ENCODE measurements at places on chromosomes 13 and 19.

DNA sequence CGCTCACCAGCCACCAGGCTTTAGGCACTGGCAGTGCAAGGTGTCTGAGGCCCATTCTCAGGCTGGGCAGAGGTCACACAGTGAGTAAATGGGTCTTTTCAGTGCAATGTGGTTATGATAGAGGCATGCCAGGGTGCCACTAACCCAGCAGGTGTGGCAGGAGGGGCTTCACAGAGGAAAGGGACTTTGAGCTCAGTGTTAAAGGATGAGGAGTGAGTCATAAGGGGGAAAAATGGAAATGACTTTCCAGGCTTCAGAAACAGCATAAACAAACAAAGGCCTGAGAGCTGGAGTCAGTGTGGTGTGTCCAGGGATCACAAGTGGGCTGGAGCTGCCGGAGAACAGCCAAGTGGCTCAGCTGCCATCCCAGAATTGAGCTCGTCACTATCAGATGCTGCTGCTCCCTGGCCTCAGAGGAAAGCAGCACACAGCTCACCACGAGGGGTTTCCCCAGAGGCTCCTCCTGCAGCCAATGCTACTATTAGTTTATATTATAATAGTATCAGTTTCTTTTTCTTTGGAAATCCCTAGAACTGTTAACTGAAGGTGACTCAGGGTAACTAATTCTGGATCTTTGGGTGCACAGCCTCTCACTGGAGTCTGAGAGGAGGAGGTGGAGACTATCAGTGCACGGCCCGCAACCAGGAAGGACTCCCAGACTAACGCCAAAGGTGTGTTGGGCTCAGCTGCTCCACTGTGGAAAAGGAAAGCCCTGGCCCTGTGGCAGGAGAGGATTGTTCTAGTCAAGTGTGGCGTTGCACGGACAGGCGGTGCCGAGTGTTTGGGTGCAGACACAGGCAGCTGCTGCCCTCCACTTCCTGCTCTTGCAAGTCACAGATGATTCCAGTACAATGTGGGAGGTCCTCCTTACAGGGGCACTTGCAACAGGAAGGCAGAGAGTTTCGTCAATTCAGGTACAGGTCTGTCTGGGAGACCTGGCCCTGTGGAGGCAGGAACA, 39.5 kb downstream of the DHRS12 start:
- peak; percentile 46 for DNase-seq

DNA sequence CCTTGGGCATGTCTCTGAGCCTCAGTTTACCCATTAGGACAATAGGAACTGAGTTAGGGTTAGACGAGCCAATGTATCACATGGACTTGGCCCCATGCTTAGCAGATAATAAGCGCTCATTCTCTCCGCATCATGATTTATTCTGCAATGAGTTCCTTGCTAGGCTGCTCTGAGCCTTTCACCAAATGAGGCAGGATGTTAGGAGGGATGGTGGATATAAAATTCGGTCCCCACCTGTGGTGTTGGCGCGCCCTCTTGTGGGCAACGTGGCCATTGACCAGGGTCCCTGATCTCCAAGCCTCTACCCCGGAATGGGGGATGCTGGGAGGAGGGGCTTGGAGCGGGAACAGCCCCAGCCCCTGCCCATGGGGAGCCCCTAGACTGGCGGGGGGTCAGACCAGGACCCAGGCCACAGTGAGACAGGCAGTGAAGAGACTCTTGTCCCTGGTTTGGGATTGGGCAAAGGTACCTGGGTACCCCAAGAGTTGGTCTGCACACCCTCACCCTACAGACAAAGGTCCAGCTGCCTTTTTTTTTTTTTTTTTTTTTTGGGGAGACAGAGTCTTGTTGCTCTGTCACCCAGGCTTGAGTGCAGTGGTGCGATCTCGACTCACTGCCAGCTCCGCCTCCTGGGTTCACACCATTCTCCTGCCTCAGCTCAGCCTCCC, 43.9 kb downstream of the CERS4 start:
- peak; percentile 72 for DNase-seq

- DNase-seq = no peak
Observed at GRCh38 chr13:42279986-42280385, 8.0 kb downstream of the AKAP11 start.

DNA sequence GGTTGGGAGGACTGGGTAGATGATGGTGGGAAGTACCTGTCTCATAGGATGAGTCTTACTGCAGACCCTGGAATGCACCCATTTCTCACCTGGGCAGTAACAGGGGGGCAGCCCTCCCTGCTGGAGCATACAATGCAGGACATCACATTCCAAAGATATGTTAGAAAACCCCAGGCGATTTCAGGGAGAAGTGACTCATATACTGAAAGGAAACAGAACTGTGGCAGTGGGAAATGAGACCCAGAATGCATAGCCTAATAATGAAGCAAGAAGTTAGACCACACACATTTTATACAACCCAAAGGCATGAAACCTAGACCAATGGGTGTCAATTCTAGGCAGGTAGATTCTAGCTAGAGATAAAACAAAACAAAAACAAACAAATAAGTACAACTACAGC, 402.7 kb downstream of the IRS2 start:
- no peak for DNase-seq

GRCh38 chr19:11581740-11582139, 4.3 kb upstream of the ACP5 start:
- no peak for DNase-seq

- no peak for DNase-seq
Observed at GRCh38 chr13:80040196-80040980, 300.5 kb downstream of the SPRY2 start.

DNA sequence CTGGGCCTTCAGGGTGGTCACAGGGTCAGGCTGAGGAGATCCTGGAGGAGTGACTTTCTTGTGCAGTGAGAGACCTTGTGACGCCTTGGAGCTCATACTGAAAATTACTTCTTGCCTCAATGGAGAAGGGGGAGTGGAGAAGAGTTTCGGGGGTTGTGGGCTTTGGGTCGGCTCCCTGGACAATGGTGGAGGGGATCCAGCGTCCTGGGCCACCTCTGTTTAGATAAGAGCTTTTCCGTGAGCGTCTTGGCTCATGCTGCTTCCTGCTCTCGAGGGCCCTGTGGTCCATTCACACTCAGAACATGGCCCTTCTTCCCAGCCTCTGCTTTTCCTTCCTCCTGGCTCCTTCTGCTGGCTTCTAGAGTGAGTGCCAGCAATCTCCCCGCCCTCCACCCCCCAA, 81.9 kb downstream of the FLT1 start:
- no peak for DNase-seq

DNA sequence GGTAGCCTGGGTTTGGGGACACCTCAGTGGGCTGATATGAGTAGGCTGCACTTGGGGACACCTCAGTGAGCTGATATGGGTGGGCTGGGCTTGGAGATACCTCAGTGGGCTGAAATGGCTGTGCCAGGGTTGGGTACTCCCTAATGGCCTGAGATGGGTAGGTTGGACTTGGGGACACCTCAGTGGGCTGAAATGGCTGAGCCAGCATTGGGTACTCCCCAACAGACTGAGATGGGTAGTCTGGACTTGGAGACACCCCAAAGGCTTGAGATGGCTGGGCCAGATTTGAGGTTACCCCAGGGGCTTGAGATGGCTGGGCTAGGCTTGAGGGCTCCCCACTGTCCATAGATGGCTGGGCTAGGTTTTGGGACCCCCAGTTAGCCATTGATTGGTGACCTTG, 12.1 kb downstream of the IQCN start:
- no peak for DNase-seq

- DNase-seq = no peak
Observed at GRCh38 chr13:53839461-53839860, 810.8 kb downstream of the OLFM4 start.

DNA sequence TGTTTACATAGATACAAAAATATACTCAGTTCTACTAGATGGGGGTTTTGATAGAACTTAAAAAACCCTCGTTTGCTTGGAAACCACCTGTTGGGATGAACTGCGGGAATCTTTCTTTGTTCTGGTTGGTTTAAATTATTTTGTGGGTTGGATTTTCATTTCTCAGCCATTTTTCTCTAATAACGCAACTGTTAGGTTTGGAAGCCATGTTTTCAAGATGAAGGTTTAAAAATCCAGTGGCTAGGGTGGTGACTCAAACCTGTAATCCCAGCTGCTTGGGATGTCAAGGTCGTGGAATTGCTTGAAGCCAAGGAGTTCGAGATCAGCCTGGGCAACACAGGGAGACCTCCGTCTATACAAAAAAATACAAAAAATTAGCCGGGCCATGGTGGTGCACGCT, 1.6 kb downstream of the URI1 start:
- no peak for DNase-seq

DNA sequence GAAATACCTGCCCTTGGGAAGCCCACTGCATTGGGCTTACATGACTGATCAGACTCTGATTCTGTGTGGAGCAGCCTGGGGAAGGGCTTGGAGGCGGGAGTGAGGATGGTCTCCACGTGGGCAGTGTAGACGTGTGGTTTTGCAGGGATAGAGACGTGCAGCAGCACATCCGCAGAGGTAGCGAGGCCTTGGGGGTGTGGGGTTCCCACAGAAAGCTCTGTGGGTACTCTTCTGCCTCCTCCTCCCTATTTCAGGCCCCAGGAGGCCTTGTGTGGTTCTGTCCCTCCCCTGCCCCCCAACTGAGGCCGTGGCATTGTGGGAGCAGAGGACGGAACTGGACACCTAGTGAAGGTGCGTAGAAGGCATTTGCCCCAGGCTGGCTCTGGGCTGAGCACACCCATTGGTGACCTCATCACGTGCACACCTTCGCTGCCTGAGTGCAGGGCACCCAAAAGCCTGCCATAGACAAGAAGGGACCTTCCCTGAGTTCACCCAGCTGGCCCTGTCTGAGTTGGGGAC, 28.9 kb downstream of the PPP1R37 start:
- no peak for DNase-seq

DNA sequence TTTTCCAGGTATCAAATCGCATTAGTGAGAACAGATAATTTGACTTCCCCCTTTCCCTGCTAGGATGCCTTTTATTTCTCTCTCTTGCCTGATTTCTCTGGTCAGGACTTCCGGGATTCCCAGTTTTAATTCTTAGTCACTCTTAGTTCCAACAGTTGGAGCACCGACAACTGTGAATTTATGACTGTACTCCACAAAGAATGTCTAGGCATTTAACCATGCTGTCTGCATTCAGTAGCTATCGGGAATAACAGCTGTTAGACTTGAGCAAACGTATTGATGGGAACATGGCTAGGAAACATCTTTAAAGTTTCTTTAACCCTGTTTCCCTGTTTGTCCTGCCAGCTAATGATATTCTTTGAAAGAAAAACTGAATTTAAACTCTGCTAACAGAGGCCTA, 14.1 kb upstream of the SPACA7 start:
- DNase-seq = no peak

- no peak for DNase-seq
Observed at GRCh38 chr13:36431204-36432105, 840 bp upstream of the CCNA1 start.

- DNase-seq = no peak
Observed at GRCh38 chr19:46953955-46954501, 65.6 kb upstream of the NPAS1 start.

DNA sequence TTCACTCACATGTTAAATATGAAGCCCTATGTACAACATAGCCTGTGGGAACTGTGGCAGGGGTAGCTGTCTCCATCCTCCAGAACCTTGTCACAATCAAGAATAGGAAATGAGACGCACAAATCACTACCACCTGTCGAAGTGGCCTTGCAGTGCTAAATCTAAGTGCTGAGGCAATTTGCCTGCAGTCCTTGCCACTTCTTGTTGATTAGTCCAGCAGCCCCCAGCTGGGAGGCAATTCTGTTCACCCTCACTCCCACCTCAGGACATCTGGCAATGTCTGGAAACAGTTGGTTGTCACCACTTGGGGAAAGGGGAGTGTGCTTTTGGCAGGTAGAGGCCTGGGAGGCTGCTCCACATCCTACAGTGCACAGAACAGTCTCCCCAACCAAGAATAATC, 10.7 kb downstream of the RFX2 start:
- DNase-seq = no peak

- no peak for DNase-seq
Observed at GRCh38 chr19:43454031-43454430, 11.4 kb downstream of the LYPD3 start.

DNA sequence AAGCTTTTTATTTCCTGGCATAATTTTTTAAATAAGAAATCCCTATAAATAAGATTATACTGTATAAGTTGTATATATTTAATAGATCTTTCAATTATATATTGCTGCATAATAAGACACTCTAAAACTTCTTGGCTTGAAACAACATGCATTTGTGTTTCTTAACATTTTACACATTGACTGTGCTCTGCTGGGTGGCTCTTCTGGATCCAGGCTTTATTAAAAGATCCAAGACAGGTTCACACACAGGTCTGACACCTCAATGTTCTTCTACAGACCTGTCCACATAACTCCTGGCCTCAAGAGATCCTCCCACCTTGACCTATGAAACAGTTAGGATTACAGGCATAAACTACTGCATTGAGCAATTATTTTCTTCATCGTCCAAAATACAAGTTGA, 77.6 kb upstream of the PCDH17 start:
- DNase-seq = no peak

DNA sequence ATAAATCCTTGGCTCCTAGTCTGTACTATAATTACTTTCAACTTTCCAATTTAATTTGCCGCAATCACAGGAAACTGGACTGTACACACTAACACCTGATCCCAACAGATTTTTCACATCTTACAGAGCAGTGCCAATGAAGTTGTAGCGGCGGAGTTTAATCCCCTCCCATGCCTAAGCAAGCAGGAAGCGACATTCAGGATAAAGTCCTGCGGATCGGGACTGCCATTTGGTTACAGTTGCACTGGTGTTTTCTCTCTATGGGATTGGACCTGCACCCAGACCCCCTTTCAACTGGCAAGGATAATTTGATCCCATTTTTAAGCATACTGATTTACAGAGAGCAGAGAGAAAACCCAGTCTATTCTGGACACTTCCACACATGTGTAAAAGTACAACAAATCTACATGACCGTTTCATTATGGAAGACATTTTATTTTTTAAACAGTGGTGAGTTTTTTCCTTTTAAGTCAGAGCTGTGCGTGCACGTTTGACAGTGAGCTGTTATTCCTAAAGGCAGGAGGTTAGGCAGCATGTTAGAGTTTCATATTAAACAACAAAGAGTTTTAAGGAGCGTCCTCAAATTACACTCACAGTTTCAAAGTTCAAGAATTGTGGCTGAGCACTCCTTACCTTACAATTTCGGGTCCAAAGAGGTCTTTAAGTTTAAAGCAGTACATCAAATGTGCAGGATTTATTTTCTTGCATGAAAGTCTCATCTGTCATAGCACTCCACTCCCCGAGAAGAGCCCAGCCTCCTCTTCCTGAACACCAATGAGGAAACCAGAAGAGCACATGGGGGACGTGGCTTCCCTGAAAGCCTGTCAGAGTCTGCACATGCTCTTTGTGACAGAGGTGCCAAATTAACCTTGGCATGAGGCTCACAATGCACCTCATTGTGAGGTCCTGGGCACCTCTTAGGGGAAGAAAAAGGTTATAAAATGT, 141.6 kb upstream of the RFC3 start:
- DNase-seq = peak; percentile 5

- peak; percentile 49 for DNase-seq
Observed at GRCh38 chr13:20160306-20161274, at the start of gene GJA3. TSS of gene GJA3 (minus strand) at chr13:20161052. CDS start at chr13:20143288, 17,764 bp downstream.

All from stimulated activated CD4-positive, alpha-beta T cell treated with anti-CD3 and anti-CD28 coated beads, TNF-alpha, amount 100 ng/mL, for 48 hours (primary cell).